ENCODE measurements at places on chromosomes 7 and 10.
A peak's percentile ranks its signal among the peaks of the same experiment; 100 is the strongest.

DNA sequence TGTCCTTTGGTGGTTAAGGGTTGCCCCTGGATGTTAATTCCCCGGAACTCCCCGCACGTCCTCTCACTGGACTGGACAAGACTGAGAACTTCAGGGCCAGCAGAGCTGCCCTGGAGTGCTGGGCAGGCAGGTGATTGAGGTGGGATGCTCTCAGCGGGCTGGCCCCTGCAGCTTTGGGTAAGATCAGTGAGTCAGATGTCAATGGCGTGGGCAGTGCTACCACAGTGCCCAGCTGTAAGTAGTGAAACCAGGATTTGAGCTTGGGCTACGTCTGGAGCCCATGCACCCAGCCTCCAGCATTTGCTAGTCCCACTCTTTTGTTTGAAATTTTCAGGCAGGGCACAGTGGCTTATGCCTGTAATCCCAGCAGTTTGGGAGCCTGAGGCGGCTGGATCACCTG is 6.7 kb upstream of the SEPHS1 start:
- DNase-seq: no peak

DNA sequence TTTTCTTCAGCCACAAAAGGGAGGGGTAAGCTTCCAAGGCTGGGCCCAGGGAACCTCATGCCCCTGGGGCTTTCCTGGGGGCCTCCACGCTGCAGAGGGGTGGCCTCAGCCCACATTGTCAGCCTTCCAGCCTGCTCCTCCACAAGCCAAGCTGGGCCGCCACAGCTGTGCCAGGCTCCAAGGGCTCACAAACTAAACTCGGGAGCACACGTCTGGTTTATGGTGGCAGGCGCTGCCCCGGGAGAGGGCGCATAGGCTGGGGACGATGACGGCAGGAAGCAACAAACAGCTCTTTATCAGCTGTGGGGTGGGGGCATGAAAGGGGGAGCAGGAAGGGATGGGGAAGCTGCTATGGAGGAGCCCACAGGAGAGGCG is 6.3 kb upstream of the CDH23 start:
- no peak for DNase-seq

- no peak for DNase-seq
Observed at GRCh38 chr7:151717415-151717814, 159.5 kb downstream of the PRKAG2 start.

- DNase-seq: no peak
Observed at GRCh38 chr7:111438369-111439289, 123.7 kb downstream of the IMMP2L start.

DNA sequence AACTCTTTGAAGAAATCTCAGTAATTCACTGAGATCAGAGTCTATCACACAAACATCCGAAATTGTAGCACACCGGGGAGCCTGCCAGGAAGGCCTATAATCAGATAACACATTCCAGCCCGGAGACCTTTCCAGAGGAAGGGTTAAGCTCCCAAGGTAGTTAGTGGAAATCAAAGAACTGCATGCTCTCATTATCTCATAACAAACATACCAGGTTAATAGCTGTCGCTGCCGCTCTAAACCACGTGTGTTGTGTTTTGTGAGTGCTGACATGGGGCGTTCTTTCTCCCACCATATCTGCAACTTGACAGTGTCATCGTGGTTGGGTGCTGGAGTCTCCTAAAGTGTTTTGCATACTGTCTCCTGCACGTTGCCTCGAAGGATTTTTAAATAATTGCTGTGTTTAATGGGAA is 120.7 kb upstream of the CARD11 start:
- DNase-seq: no peak

- DNase-seq: no peak
Observed at GRCh38 chr7:78768859-78769258, 684.6 kb downstream of the MAGI2 start.

- DNase-seq: no peak
Observed at GRCh38 chr10:124048371-124049290, 44.8 kb downstream of the CHST15 start.

GRCh38 chr10:78450807-78451485 is 417.3 kb downstream of the RPS24 start:
- DNase-seq: no peak

GRCh38 chr7:159028508-159029401 is 115.9 kb downstream of the VIPR2 start:
- DNase-seq: no peak

DNA sequence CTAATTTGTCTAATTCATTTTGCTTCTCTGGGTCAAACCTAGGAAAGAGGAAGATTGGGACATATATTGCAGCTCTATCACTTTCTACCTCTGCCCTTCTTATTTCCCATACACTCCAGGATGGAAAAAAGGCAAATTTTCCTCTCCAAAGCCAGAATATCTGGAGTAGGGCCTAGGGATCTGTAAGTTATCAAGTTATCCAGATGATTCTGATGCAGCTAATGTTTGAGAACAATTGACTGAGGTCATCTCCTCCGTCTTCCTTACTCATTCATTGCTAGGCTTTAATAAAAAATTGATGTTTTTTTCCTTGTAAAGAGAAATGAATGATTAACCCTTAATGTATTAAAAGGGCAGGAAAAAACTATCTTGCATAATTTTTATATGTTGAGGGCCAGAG is 211.9 kb upstream of the GLI3 start:
- no peak for DNase-seq

DNA sequence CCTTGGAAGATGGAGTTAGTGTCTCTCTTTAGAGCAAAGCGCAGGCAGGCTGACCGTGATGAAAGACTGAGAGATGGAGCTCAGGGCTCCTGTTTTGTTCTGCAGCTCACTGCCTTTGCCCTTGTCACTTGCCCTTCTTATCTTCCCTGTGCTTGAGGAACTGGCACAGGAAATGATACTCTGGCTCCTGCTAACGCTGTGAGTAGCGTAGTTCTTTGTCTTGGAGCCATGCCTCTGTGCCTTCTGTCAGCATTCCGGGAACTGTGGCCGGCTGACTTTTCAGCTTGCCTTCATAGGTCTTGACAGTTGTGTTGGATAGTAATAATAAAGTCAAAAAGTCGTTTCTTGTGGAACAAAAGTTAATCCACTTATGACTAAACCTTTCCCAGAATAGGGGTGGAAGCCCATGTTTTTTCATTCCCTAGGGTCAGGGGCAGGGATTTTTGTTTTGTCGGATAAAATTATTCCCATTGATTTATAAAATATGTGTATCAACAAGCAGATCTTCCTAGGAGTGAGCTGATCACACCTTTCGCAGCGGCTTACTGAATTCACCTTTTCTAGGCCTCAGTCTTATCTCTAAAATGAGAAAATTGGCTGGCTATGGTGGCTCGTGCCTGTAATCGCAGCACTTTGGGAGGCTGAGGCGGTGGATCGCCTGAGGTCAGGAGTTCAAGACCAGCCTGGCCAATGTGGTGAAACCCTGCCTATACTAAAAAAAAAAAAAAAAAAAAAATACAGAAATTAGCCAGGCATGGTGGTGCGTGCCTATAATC is 16.6 kb upstream of the TMEM236 start:
- no peak for DNase-seq

- DNase-seq: no peak
Observed at GRCh38 chr10:34813626-34814222, 1.4 kb downstream of the PARD3 start.

DNA sequence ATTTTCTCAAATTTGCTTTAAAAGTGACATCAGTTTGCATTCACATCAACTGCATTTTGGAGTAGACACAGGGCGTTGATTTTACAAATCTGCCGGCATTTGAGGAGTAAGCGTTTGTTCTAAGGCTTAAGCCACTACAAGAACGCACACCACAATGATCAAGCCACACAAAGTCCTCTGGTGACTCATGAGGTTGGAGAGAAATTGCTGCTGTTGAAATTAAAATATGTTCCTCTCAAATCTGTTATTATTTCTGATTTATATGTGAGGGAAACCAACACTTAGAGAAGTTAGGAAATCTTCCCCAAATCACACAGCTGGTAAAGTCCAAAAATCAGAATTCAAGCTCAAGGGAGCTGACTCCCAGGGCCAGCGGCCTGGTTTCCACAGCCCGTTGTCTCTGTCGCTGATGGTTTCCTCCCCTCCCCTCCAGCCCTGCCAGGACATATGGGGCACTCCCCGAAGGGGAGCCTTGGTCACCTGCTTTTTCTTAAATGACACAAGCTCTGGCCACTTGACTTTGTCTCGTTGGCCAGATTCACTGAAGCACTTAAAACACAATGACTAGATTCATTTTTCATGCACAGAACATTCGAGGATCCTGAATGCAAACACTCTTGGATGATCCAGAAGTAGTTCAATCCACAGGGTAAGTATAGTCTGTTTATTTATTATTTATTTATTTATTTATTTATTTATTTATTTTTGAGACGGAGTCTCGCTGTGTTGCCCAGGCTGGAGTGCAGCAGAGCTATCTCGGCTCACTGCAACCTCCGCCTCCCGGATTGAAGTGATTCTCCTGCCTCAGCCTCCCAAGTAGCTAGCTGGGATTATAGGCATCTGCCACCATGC is 29.2 kb upstream of the KLF6 start:
- DNase-seq: no peak

DNA sequence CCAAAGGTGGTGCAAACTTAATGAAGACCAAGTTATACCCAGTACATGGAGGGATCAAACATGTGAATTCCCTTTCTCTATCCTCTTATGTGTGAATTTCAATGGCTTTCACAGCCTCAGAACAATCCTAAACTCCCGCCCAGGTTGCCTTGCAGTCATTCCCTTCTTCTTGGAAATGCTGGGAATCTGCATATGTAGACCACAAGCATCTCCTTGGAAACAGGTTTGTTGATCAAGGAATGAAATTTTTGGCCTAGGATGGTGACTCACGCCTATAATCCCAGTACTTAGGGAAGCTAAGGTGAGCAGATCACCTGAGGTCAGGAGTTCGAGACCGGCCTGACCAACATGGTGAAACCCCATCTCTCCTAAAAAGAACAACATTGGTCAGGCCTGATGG is 77.8 kb upstream of the ABI1 start:
- no peak for DNase-seq

DNA sequence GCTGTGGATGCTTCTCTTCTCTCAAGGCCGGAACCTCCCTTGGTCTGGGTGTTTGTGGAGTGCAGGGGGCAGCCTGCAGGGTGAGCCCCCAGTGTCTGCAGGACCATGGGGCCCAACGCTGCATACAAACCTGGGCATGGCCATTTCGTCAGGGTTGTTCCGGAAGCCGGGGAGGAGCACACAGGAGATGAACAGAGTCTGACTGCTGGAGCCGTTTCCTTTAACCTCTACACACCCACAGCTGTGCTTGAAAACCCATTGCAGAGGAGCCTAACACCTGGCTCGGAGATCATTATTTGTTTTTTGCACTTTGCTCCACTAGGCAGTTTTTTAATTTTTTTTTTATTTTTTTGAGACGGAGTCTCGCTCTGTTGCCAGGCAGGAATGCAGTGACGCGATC is 167.6 kb upstream of the INSYN2A start:
- no peak for DNase-seq

DNA sequence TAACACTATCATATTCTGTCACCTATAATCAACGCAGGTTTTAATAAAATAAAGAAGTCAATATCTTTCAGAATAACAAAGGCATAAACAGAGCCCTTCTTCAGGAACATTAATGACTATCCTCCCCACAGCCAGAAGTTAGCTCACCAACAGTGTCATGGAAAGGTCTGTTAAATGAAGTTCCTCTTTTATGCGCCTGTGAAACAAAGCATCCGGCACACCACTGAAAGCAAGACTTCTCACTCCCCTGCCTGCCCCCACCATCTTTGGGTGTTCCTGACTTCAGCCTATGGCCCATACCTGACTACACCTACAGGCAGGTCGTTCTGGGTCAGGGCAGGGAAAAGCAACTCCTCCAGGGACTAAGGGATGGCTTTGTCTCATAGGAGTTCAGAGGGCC is 205.4 kb downstream of the FANK1 start:
- DNase-seq: peak; percentile 63

- no peak for DNase-seq
Observed at GRCh38 chr7:539731-540411, 20.2 kb upstream of the PDGFA start.

- no peak for DNase-seq
Observed at GRCh38 chr10:128908099-128908498, 558.9 kb upstream of the MGMT start.

DNA sequence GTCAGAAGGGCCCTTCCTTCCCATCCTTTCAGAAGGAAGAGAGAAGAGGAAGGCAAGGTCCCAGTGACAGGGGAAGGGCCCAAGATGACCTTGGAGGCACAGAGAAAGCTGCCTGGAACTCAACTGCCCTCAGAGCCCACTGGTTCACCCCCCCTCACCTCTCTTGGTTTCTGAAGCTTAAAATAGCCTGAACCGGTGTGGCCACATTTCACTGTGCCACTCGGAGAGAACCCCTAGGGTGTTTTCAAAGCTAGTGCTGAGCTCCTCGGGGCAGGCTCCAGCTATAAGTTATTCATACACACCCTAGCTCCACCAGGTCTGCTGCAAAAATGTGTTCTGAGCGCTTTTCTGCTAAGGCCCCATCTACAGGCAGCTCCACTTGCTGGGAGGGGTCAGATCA is 60.9 kb upstream of the ADRB1 start:
- no peak for DNase-seq

GRCh38 chr10:124010563-124011131 is 82.8 kb downstream of the CHST15 start:
- no peak for DNase-seq

- DNase-seq: peak; percentile 62
Observed at GRCh38 chr10:12656518-12657142, 307.3 kb downstream of the CAMK1D start.

- no peak for DNase-seq
Observed at GRCh38 chr7:84069999-84070500, 124.5 kb downstream of the SEMA3A start.

Measured in AML-193 (cell line).